ENCODE measurements at places on chromosomes 16 and 17.
A peak's percentile ranks its signal among the peaks of the same experiment; 100 is the strongest.

GRCh38 chr16:87140211-87141200 is 176.7 kb downstream of the C16orf95 start:
- no peak for DNase-seq

- DNase-seq, result no peak
These were observed 19.9 kb upstream of the FAM20A start for GRCh38 chr17:68621065-68621464.

GRCh38 chr17:69489313-69489712 is 74.8 kb downstream of the MAP2K6 start:
- DNase-seq, result no peak

DNA sequence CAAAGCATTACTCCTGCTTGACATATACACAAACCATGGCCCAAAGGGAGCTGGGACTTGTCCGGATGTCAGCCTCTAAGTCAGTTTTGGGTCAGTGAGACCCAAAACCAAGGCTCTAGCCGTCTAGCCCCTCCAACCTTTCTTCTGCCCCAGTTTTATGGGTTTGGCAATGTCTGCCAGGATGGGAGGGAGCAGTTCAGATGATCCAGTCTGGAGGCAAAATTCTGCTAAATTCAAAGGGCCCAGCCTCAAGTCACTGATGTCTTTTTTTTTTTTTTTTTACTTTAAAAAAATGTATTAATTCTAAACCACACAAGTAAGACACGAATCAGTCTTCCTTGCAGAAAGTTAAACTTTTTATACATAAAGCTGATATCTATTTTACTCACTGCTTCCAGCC is 8.6 kb downstream of the NLRC5 start:
- DNase-seq, result no peak

DNA sequence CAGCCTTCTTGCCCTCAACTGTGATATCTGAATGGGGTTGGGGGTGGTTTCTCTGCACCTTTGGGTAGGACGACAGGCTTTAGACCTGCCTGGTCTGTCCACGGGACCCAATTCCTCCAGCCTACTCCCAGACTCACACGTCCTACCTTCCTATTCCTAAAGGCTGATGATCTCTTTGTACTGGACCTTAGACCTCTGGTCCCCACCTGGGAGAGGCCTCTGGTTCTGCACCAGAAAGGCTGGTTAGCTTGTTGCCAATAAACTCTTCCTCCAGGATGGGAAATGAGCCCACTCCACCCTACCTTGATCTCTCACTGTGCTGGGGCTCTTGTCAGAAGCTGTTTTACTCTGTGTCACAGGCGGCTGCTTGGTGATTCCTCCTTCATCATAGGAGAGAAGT is 14.4 kb downstream of the FBF1 start:
- DNase-seq, result no peak

GRCh38 chr17:33021731-33022408 is 30.2 kb downstream of the SPACA3 start:
- no peak for DNase-seq

GRCh38 chr16:82535262-82535661 is 91.5 kb upstream of the CDH13 start:
- DNase-seq, result no peak

DNA sequence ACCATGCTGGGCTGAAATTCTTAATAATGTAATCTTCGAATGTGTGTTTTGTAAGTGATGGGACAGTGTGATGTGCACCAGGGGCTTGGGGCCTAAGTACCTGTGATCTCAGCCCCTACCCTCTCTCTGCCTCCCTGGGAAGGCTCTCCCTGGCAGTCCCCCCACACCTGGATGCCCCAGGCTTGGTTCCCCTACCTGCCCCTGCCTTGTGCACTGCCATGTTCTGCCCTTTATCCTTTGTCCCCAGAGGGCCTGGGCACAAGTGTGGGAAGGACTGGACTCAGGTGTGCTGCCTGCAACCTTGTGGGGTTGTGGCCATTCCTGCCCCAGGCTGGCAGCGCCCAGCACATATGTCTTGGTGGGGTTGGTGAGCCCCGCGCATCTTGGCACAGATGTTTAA is 55.4 kb upstream of the CREBBP start:
- no peak for DNase-seq

- no peak for DNase-seq
These were observed 12.9 kb downstream of the ITGAX start for GRCh38 chr16:31367853-31368252.

DNA sequence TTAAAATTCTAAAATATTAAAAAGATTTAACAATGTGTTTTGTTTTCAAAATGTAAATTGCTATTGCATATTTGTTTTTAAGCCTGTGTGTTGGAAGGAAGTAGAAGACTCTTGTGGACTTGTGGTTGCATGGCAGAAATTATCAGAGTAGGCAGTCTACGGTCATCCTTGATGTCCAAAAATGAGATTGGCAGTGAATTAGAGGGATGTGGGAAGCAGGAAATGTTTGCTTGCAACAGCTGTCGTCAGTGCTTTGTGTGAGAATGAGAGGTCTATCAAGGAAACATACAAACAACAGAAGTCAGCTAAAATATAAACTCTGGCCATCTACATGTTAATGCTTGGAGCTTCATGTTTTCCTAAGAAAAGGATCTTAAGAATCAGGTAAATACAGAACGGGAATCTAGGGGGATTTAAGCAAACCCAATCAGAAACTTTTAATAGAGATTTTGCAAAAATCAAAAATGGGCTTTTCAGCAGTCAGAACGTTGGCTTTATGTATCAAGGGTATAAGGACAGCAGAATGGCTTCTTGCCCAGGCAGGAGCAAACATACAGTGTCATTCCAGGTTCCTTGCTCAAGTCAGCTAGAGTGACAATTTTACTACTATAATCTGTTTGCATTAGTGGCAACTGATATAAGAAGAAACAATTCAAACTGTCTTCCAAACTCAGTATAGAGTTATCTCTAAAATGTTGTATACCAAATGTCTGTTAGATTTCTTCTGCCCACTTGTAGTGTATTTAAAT is 196.7 kb downstream of the CYB561 start:
- DNase-seq, result no peak

DNA sequence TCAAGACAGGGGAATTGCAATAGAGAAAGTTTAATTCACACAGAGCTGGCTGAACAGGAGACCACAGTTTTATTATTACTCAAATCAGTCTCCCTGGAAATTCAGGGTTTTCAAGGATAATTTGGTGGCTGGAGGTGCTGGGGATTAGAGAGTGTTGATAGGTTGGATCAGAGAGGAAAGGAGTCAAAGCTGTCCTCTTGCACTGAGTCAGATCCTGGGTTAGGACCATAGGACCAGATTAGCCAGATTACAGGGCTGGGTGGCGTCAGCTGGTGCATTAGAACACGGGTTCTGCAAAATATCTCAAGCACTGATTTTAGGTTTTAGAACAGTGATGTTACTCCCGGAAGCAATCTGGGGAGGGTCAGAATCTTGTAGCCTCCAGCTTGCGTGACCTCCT is 1.8 kb upstream of the NSMCE1 start:
- peak; percentile 40 for DNase-seq

- no peak for DNase-seq
These were observed 8.0 kb downstream of the TBC1D24 start for GRCh38 chr16:2482708-2483534.

- no peak for DNase-seq
These were observed 825.9 kb downstream of the KCNJ18 start for GRCh38 chr17:22518185-22518584.

- DNase-seq, result no peak
These were observed 120.3 kb upstream of the CRHR1 start for GRCh38 chr17:45663772-45664171.

DNA sequence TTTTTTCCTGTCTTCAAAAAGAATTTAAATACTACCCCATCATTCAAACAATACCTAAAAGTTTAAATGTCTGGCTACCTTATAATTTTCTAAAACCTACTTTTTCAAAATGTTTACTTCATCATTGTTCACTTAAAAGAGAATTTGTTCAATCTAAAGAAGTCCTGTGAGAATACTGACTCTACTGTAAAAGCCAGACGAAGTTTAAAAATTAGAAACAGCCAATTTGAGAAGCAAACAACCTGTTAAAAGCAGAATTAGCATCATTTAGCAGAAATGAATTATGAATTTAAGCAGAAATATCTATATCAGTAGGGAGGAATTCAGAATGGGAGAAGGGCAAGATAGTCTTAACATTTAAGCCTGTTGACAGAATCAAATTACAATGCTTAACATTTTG is 2.1 kb downstream of the SKA2 start:
- DNase-seq, result no peak

DNA sequence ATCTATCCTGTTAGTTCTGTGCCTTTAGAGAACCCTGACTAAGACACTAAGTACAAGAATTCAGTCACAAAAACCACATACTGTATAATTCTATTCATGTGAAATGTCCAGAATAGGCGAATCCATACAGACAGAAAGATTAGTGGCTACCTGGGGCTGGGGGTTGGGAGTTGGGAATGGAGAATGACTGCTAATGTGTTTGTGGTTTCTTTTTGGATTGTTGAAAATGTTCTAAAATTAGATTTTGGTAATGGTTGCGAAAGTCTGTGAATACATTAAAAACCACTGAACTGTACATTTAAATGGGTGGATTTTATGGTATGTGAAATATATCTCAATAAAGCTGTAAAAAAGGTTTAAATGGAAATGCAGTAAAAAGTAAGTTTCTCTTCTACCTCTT is 80.4 kb upstream of the AKTIP start:
- no peak for DNase-seq

- peak; percentile 41 for DNase-seq
These were observed 50.0 kb downstream of the SOCS1 start for GRCh38 chr16:11205754-11206581.

- no peak for DNase-seq
These were observed 1.1 kb downstream of the CBX1 start for GRCh38 chr17:48100160-48100559.

DNA sequence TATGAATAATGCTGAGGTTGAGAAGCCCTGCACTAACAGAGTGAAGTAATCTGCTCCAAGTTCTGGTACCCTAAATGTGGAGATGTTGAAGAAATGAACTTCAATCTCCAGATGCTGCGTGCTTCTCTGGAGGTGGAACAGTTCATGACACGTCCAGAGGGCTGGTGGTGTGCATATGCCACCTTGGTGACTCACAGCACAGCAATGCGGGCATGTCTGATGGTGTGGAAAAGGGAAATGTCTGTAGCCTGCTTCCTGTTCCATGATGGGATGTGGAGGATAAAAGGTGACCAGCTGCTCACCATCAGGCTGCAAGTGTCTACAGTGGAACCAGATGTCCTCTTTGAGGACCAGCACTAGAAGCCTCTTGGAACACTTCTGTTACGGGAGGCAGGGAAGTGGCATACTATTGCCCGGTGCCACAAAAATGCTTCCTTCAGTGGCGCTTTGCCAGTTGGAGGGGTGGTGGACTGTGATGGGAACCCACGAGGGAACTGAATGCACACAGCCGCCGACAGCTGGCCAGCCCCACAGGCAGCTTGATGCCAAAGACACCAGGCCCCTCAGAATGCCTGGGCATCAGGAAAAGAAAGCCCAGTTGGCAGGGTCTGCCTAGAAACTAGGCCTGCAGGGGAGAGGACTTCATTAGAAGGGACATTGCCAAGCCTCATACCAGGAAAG is 19.9 kb downstream of the SNX11 start:
- no peak for DNase-seq

GRCh38 chr16:70646260-70647241 is at the start of gene IL34:
Gene IL34 (plus strand): TSS chr16:70646559. CDS start chr16:70646948, 389 bp downstream.
- DNase-seq, result no peak

DNA sequence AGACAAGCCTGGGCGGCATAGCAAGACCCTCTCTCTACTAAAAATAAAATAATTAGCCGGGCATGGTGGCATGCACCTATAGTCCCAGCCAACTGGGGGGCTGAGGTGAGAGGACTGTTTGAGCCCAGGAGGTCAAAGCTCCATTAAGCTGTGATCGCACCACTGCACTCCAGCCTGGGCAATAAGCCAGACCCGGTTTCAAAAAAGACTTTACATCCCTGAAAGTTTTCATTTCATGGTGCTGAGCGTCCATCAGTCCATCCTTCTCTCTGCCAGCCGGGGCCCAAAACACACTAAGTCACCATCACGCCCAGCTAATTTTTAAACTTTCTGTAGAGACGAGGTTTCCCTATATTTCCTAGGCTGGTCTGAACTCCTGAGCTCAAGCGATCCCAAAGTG is 10.6 kb downstream of the RAB40B start:
- DNase-seq, result no peak

Measured in activated CD4-positive, alpha-beta T cell treated with anti-CD3 and anti-CD28 coated beads, Interleukin-2, amount 50 U/mL, for 48 hours (primary cell).